ENCODE measurements at places on chromosomes 2 and 18.

DNA sequence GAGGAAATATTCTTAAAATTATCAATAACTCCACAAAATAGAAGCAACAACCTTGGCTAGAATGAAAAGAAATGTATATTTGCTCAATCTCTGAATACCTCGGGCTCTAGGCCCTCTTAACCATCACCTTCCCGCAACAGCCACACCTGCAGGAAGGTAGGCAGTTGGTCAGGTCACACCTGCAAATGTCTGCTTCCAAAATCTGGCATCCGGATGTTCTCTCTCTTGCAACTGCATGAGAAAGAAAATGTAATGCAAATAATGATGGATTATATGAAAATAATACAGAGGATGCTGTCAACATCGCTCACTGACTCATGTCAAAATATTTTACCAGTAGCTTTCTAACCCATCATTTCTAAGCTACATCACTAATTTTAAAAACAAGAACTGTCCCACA is 148.3 kb downstream of the SATB2 start:
- no peak for DNase-seq

DNA sequence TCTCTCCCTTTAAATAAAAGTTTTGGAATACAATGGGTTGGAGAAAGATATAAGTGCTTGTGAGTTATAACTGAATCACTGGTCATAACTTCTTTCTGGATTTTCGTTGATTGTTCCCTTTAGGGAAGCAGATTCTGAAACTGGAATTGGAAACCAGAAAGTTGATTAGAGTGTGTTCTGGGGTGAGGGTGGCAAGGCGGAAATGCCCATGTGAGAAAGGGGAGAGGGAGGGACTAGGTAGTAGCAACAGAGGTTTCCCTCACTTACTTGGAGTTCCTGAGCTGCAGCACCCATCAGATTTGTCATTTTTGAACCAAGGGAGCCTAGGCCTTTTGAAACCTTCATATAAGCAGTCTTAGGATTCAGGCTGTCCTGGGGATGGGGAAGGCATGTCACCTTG is 453.4 kb downstream of the KCNJ3 start:
- DNase-seq: no peak

GRCh38 chr2:151277067-151277466 is 12.4 kb downstream of the NMI start:
- DNase-seq: no peak

DNA sequence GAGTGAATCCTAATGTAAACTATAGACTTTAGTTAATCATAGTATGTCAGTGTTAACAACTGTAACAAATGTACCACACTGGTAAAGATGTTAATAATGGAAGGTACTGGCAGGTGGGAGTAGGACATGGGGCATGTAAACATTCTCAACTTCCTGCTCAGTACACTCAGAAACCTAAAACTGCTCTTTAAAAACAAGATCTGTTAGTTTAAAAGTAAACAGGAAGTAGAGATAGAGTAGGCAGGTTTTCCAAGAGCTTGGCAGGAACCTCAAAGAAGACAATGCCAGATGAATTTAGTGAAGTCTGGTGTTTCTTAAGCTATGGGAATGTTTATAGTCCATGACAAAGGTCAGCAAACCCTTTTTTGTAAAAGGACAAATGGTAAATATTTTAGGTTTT is 46.6 kb downstream of the CCDC138 start:
- peak; percentile 36 for DNase-seq

GRCh38 chr2:236073246-236073645 is 94.9 kb downstream of the GBX2 start:
- DNase-seq: no peak

DNA sequence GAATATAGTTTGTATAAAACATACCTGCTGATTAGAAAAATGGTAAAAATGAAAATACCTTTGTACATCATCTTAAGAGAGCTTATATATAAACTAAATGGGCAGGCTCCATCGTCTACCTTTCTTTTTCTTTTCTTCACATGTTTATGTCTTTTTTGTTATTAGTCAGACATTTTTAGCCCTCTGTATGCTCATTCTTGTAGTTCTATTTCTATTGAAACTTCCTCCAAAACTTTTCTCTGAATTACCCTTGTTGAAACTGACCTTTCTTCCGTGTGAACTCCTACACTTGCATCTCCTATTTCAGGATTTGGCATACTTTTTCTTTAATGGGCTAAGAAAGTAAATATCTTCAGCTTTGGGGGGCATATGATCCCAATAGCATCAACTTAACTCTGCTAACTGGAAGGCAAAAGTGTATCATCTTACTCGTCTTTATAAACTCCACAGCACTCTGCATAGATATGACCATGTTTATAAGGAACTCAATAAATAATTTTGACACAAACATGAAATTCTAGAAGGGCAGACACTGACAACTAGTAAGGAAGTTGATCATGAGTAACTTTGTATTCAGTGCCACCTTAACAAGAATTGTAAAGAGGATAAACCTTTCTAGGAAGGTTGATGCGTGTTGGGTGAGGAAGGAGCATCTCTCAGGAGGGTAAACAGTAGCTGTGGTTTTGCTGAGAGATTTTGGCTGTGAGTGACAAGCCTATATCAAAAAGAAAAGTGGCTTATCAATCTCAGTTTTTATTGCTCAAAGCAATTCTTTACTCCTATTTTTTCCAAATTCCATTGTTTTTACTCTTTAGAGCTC is 127.6 kb downstream of the PIK3C3 start:
- no peak for DNase-seq

DNA sequence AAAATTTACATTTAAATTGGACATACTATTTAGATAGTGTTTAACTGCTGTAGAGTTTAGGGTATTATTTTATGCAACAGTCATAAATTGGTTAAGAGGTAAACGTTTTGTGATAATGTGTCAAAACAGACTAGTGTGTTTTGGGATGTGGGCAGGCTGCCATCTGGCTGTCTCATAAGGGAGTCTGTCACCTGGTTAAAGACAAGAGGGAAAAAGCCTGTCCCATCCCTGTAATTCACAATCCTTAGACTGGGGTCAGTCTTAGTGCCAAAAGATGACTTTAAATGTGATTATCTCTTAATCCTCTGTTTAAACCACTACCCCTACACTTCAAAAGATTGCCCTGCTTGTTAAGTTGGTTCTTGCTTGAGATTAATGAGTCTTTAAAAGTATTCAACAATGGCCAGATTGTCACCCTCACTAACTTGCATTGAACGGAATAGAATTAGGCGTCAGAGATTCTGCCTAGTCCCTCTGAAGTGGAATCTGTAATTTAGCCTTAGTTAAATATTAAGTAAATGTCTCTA is 59.2 kb downstream of the SGPP2 start:
- DNase-seq: no peak

GRCh38 chr2:212423089-212423488 is 115.5 kb downstream of the ERBB4 start:
- no peak for DNase-seq

DNA sequence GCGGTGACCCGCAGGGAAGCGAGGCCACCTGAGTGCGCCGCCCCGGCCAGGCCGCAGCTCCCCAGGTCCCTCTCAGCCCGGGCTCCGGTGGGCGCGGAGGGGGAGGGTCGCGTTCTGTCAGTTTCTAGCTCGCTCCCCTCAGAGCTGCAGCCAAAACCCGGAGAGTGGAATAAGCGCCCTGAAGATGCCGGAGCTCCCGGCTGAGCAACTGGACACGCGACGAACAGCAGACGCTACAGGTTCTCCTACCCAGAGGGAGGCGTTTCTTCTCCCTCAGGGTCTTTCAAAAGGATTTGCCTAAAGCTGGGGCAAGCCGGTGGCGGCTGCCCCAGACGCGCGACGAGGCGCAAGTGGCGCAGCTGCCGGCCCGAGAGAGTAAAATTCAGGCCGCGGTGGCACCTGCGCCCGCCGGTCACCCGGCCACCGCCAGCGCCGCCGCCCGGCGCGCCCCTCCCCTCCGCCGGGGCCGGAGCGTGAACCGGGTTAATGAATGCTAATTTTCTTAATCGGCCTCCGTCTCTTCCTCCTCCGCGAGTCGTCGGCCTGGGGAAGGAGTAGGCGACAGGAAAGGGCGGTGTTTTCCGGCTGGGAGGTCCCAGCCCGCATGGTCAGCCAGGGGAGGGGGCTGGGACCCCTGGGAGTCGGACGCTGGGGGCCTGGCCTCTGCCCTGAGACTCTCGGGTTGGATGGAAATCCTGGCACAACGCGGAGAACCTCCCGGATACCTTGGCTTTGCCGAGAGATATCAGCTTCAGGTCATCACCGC is 845 bp upstream of the CDC42EP3 start:
- DNase-seq: peak; percentile 88

DNA sequence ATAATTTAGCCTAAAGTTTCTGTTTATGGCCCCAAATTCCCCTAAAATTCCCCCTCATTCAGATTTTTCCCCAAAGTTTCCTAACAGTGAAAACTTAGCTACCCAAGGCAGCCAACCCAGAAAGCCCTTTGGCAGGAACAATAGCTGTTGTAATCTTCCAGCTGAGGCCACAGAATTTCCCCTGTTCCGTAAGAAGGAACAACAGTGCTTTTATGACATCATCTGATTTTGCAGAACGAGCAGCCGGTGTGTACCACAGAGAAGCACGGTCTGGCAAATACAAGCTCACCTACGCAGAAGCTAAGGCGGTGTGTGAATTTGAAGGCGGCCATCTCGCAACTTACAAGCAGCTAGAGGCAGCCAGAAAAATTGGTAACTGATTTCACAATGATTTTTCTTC is 6.3 kb downstream of the TNFAIP6 start:
- no peak for DNase-seq

DNA sequence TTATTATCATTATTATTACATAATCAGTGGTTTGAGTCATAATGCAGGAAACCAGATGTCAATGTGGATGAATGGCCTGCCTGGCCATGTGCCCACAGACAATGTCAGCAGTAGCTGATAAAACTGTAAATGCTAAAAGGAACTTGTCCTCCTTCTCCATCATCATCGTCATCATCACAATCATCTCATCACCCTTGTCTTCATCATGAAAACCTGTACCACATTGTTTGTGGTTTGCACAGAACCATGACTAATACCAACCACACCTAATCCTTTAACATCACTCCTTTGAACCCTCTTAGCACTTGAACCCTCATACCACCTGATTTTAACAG is 96.0 kb downstream of the HNMT start:
- peak; percentile 41 for DNase-seq

GRCh38 chr2:88614497-88615157 is 12.6 kb downstream of the EIF2AK3 start:
- no peak for DNase-seq

- DNase-seq: no peak
Measured at GRCh38 chr2:22901471-22902179, 483.4 kb upstream of the KLHL29 start.

DNA sequence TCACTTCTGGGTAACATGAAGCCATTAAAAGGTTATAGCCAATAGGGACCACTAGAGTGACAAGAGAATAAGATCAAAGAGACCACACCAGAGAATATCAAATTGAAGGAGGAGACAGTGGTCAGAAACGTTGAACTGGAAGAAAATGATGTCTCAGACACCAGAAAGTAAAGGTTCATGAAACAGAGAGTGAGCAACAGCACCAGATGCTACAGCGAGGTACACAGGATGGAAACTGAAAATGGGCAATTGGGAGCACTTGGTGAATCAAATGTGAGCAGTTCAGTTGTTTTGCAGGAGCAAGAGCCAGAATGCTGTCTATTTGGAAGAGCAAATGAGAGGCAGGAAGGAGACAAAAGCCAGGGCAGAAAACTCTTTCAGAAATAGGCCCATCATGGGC is 162.6 kb downstream of the SS18 start:
- DNase-seq: no peak

GRCh38 chr2:97718942-97719341 is 5.6 kb downstream of the ZAP70 start:
- no peak for DNase-seq

- no peak for DNase-seq
Measured at GRCh38 chr2:18398833-18399232, 161.6 kb downstream of the RDH14 start.

DNA sequence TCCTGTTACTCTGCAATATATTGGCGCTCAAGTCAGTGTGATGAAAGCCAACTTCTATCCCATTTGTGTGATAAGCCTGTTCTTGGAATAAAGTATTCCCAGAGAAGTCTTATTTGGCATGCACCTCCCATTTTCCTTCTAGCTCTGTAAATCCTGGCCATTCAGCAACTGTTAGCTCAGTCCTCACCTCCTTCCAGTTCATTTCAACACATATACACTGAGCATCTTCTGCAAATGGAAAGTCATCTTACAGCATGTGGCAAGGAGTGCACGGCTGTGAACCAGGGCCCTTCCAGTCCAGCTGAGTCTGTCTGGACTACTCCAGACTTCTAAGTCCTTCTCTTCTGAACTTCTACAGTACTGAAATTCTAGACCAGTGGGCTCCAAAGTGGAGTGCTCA is 53.1 kb downstream of the SPATS2L start:
- no peak for DNase-seq

DNA sequence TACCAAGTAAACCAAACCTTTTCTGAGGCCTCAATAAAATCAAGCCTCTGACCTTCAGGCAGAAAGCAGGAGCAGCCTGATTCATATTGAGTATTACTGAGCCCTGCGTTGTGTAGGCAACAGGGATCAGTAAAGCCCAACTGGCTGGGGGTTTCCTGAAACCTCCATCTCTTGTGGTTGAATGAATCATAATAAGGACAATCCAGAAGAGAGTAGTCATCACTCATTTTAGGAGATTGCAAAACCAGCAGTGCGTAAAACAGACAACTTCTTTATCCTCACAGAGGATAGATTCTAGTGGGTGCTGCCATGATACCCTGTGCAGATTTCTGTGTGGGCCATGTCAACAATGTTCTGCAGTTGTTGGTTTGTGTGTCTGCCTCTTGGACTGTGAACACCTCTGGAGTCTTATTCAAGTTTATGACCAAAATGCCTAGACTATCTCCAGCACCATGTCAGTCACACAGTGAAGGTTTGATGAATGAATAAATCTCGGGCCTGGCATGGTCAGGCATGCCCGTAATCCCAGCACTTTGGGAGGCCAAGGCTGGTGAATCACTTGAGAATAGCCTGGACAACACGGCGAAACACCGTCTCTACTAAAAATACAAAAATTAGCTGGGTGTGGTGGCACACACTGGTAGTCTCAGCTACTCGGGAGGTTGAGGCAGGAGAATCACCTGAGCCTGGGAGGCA is 51.8 kb upstream of the RAB27B start:
- peak; percentile 99 for DNase-seq

DNA sequence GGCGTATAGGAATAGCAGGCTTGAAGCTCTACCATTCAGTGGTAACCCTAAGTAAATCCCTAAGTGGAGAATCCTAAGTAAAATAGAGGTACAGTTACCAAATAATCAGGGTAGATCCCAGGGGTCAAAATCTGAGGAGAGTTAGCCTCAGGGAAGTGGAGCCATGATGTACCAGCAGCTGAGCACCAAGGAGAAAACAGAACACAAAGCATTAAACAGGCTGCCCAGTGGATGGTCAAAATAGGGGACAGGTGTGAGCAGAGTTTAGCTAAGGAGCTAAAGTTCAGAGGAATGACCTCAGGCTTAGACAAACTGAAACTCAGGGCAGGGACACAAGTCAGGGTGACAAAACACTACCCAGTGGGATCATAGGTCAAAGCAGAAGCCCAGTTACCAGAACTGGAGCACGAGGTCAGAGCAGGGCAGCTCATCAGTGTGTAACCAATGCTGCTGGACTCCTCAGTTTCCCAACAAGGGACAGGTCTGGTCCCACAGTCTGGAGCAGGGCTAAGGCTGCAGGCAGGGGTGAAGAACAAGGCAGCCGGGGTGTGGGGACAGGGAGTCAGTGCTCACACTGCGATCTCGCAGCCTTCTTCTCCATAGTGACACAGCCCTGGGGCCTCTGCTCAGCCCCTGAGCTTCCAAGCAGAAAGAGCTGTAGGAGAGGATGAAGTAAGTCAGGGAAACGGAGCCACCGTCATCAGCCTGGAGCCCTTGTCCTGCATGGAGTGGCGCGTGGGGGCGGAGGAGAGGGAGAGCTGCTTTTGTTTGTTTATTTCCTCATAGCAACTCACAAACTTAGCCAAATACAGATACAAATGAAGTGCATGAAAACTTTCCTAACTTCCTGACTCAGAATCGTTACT is 264.0 kb downstream of the MREG start:
- peak; percentile 64 for DNase-seq
